ENCODE measurements at places on chromosomes 5 and 9.

GRCh38 chr5:11491404-11492075, 412.7 kb downstream of the CTNND2 start:
- DNase-seq, result no peak

GRCh38 chr9:135103931-135104639, 16.6 kb downstream of the OLFM1 start:
- no peak for DNase-seq

DNA sequence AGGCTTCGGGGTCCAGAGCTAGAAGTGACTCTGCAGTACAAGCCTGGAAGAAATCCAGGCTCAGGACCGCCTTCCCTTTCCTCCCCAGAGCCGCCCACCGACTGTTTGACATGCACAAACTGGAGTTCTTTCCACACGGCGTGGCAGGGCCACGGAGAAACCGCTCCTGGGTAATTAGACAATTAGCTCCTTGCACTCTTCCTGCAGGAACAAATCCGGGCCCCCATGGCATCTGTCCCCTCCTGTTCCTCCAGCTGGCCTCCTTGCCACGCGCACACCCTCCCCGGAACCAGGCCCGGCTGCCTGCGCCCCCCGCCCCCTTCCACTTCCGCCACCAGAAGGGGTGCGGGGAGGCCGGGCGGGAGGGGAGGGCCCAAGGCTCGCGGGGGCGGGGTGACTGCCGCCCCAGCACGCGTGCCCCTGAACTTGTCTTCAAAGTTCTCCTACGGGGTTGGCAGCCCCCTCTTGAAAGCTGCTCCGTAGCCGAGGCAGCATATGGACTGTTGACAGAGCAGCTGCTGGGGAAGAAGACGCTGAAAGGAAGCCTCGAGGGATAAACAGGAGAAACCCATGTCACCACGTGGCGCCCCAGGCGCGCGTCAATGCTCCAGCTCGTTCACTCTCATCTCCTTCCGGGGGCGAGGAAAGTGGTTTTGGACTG, 74.3 kb downstream of the SEC61B start:
- DNase-seq, result no peak

- DNase-seq, result no peak
These were observed 49.6 kb downstream of the NSD1 start for GRCh38 chr5:177183142-177183541.

DNA sequence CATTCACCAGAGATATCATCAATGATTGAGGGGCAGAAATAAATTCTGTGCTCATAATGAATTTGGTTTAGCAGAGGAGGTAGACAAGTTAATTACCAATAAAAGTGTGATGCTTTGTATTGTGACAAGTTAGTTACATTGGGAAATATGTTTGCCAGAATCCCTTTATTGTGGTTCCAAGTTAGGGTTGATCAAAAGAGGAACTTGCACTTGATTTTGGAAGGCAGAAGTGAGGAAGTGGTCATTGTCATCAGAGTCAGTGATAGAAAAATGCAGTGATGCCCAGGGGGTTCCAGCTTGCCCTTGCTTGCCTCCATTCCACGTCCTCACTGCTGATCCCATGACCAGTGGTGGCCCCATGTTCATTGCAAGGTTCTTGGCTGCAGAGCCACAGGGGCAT, 69.7 kb downstream of the SVEP1 start:
- DNase-seq, result no peak

- no peak for DNase-seq
These were observed 18.3 kb upstream of the CCDC192 start for GRCh38 chr5:127684726-127685467.

GRCh38 chr5:35794684-35795375, 61.9 kb upstream of the IL7R start:
- no peak for DNase-seq

- DNase-seq, result no peak
These were observed 162.7 kb downstream of the PAPPA start for GRCh38 chr9:116316246-116316645.

- no peak for DNase-seq
These were observed 44.3 kb upstream of the BARHL1 start for GRCh38 chr9:132538071-132538470.

DNA sequence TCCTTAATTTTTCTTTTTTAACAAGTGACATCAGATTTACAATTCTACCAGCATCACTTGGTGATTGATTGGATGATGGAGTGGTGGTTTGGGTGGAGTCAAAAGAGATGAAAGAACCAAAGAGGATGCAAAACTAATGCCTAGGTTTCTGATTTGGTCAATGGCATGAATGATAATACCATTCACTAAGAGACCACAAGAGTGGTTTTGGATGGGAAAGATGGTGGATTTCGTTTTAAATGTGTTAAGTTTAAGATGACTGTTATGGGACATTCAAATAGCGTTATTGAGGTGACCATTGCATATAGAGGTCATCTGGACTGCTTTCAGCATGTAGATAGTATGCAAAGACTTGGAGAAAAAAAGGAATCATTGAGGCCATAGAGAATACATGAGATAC, 3.6 kb downstream of the SMC5 start:
- no peak for DNase-seq

- no peak for DNase-seq
These were observed 1158.6 kb downstream of the CDH12 start for GRCh38 chr5:21694567-21694966.

DNA sequence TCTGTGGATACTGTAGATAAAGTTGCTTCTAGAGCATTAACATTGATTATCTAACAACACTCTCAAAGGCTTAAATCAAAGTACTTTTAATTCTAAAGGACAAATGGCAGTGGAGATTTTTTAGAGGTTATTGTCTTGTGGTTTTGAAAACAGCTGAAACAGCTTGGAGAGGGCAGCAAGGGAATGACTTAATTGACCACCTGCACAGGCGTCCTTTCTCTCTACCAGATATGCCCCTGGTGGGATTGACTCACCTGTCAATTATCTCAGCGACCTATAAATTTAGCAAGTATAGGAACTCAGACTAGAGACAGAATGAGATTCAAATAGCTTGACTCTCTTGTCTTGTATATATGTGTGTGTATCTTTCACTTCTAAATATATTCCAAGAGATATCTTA, 13.5 kb downstream of the ARL14EPL start:
- no peak for DNase-seq

DNA sequence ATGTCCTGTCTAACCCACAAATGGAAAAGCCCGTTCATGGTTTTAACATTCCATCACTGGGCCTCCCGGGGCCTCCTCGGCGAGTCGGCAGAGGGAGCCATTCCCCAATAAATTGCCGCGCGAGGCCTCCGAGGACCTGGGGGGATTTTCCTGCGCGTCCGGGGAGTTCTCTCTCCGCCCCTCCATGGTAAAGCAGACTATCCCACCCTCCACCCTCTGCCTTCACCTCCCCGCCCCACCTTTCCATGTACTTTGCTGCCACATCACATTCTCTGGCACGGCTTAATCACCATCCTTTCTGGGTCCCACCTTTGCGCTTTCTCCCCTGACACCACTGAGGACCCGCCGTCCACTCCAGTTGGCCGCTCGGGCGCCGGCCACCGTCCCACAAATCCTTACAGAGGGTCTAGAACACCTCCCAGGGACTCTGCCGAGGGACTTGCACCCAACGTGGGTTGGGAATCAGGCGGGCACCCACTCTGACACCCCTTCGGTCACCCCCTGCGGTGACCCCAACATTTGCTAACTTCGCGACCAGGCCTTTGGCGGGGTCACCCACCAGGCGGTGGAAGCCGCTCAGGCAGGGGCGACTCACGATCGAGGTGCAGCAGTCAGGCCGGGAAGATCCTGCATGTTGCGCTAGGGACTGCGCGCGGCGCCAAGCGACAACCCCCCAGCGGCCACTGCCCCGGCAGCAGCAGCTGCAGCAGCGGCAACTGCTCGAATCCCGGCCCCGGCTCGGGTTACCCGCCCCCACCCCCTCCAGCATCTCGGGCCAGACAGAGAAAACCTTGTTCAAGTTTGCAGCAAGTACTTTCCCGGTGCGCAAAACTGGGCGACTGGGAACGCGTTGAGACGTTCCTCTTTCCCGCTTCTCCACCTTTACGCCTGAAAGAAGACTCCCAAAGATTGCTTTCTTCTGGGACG, at the start of gene MEGF10:
Gene MEGF10, plus strand, starts transcription at position 778 of the 927 bp plus-strand sequence. CDS start 40,513 bp downstream, outside the sequence.
- DNase-seq, result no peak

DNA sequence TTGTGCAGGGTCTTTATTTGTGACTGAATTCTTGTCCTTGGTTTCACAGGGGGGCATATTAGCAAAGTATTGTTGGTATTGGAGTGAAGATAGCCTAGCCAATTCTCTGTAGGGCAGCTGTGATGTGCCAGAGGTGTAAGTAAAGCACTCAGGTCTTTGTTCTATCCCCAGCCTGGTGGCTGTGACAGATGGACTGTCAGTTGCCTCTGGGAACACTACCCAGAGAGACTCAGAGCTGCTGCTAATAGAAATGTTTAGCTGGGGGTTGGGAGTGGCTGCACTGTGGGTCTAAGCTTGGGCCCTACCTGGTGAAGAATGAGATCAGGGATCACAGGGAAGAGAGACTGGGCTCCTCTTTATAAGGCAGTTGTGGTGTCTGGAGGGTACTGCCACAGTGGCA, 1006.5 kb upstream of the TYRP1 start:
- DNase-seq, result no peak

- no peak for DNase-seq
These were observed 87.0 kb upstream of the BOD1 start for GRCh38 chr5:173703466-173703865.

- no peak for DNase-seq
These were observed 339.0 kb downstream of the NSG2 start for GRCh38 chr5:174384509-174384947.

DNA sequence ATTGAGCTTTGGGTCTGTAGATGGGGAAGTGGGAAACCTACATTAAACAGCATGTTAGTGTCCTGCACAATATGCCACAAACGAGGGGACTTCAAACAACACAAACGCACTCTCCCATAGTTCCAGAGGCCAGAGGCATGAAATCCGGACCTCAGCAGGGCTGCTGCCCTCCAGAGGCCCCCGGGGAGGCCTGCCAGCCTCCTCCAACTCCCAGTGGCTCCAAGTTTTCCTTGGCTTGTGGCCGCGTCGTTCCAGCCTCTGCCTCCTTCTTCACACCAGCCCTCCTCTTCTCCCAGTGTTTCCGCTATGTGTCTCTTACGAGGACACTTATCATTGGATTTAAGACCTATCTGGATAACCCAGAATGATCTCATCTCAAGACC, 13.3 kb upstream of the COL5A1 start:
- no peak for DNase-seq

GRCh38 chr5:94992325-94992724, 292.6 kb downstream of the MCTP1 start:
- DNase-seq, result no peak

DNA sequence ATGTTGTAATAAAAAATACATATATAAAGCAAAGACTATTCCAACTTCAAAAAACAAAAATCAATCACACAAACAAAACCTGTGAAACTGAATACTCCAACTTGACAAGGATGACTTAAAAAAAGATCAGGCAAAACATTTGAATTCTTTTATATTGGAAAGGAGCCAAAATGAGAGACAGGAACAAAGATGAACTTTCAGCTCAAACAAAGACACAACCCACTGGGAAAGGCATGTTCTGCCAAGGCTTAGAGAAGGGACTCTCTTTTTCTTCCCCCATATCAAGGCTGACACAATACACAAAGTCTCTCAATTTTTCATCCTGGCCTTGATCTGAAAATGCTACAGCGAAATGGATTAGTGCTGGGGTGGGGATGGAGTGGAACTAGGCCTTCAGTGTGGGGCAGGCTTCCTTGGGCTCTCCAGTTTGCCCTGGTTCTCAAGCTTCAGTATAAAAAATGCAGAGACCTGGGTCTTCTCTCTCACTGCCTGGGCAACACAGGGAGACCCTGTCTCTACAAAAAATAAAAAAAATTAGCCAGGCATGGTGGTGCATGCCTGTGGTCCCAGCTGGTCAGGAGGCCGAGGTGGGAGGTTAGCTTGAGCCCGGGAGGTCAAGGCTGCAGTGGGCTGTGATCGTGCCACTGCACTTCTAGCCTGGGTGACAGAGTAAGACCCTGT, 11.6 kb upstream of the FAM169A start:
- no peak for DNase-seq

DNA sequence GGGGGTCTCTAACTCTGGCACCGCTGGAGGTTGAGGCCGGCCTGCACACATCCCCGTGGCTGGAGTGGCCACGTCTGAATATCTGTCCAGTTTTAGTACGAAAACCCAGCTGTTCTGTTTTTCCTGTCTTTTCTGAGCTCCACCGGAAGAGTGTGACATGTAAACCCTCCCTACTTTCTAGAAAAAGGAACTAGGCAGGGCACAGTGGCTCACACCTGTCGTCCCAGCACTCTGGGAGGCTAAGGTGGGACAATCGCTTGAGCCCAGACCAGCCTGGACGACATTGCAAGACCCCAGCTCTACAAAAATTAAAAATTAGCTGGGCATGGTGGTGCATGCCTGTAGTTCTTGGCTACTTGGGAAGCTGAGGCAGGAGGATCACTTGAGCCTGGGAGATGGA, 8.2 kb upstream of the PHYKPL start:
- no peak for DNase-seq

DNA sequence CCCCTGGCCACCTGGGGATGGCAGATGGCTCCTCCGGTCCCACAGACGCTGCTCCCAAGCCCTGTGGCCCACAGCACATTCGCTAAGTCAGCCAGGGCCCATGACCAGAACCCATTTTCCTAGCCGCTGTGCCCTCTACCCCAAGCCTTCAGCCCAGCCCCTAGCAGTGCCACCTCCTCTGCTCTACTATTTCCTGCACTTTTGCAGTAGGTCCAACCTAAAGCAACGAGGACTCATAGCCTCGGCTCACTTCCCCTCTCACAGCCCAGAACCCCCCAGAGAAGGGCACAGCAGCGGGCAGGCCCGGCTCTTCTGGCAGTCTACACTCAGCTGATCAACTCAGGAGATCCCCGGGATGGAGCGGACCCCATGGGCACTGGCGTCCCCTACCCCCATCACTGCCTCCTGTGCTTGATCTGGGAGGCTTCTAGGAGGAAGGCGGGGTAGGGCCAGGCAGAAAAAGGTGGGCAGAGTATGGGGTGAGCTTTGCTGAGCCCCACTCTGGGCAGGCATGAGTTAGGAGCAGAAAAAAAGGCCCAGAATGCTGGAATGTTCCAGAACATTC, 111.2 kb downstream of the ZNF354C start:
- no peak for DNase-seq

DNA sequence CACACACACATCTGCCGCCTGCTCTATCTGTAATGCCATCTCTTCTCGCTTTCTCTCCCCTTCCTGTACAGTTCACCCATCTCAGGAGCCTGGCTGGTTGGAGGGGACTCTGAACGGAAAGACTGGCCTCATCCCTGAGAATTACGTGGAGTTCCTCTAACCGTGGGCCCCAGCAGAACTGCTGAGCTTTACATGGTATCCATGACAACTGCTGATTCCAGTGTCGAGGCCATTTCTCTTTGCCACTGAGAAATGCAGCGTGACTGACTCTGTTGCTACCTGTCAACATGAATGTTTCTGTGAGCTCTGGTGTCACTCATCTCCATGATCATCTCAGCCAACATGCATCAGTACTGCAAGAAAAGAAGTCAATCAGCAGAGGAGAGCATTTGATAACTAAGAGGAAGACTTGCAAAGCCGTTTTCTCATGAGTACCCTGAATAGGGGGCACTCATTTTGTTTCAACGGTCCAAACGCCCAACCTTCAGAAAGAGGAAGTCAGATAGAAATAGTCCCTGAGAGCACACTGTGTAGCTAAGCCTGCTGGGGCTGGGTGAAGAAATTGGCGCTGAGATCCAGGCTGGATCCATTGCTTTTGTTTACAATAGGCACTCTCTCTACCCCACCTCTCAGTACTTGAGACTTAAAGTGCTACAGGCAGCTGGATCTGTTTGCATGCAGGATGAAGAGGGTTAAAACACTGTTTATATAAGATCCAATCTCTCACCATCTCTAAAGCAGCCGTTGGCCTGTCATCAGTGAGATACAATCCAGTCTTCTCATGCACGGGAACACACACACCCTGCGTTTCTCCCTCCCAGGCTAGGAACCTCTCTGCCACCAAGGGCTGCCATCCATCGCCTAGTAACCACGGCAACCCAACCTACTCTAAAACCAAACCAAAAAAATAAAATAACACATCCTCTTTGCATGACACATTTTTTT, 180.9 kb downstream of the NR3C1 start:
- no peak for DNase-seq
